A549 treated with DMSO at 1 μM for 4 hours (cell line): ENCODE measurements at places on chromosomes 16 and 17. TPM values are rescaled to one million over a fixed set of nuclear protein-coding genes. Genes with fewer than 3 reads are reported as not detected.

Gene CD300A
- 0.06 to 1.1 TPM (median 0.08 TPM) in 4 of 5 replicates, not detected in the other for total RNA-seq

Gene RAB37
- total RNA-seq: 0.99 to 1.6 TPM (median 1.3 TPM) in 5 replicates

Gene NPIPA5
- total RNA-seq: 1.3 to 3.3 TPM (median 2.7 TPM) in 5 replicates

Gene NFATC2IP
- 20.5 to 34.2 TPM (median 29.9 TPM) in 5 replicates for total RNA-seq

Gene KRTAP2-3
- 0.12 to 0.13 TPM in 2 of 5 replicates, not detected in the others for total RNA-seq

Gene PMP22
- 285 to 327 TPM (median 322 TPM) in 5 replicates for total RNA-seq

Gene AANAT
- 0.21 to 0.41 TPM (median 0.29 TPM) in 4 of 5 replicates, not detected in the other for total RNA-seq
